Stimulated activated naive CD4-positive, alpha-beta T cell treated with Interleukin-2 at 50 U/mL for 16 hours (primary cell): ENCODE measurements at places on chromosomes 3 and 15.

DNA sequence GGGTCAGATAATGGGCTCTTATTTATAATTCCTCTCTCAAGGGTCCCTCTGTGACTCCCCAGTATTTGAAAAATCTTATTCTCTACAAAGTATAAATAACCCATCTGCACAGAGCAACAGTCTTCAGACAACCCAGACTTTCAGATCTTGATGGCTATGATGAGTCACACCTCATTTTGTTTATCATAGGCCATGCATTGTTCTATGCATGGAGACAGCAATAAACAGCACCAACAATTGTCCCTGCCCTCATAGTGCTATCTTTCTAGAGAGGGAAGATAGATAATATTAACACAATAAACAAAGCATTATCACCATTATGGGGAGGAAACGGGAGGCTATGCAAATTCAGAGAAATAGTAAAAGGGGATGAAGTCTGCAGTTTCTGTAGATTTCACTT, 13.4 kb downstream of the FHIT start:
- no peak for DNase-seq

DNA sequence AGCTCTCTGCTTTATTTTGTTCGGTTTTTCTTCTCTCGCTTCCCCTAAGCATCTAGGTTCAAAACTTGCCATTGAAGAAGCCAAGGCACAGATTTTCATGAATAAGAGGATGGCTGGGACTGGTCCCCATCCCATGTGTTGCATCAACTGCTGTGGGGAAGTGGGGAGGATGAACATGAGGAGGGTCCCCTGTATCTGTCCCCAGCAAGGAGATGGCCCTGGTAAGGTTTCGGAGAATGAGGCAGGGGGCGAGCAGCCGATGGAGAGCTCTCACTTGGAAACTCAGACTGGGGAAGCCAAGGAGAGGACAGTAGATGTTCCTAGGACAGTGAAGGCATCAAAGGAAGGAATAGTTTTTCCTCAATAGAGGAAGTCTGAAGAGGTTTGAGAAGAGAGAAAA, 142.0 kb upstream of the ATP2B2 start:
- DNase-seq = no peak

- no peak for DNase-seq
These were observed 67.7 kb upstream of the ROPN1 start for GRCh38 chr3:124059580-124059979.

DNA sequence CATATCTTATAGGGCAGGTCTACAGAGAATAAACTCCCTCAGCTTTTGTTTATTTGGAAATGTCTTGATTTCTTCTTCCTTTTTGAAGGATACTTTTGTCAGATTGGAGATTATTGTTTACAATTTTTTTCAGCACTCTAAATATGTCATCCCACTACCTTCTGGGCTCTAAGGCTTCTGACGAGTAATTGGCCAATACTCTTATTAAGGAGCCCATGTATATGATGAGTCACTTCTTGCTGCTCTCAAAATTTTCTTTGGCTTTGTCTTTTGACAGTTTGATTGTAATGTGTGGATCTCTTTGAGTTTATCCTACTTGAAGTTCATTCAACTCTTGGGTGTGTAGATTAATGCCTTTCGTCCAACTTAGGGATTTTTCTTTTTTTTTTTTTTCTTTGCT, 28.9 kb upstream of the CD200R1L start:
- DNase-seq = no peak

DNA sequence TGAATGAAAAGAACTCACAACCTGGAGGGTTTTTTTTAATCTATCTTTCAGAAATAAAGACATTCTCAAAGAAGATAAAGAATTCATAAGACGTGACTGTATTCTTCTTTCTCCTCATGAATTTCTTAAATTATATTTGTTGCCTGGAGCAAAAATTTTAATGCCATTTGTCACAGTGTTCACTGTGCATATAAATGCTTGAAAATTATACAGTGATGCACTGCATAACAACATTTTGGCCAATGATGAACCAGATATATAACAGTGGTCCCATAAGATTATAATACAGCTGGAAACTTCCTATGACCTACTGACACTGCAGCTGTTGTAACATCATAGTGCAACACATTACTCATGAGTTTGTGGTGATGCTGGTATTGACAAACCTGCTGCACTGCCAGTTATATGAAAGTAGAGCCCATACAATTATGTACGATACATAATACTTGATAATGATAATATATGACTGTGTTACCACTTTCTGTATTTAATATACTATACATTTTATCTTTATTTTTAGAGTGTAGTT, 67.3 kb downstream of the P2RY1 start:
- no peak for DNase-seq

DNA sequence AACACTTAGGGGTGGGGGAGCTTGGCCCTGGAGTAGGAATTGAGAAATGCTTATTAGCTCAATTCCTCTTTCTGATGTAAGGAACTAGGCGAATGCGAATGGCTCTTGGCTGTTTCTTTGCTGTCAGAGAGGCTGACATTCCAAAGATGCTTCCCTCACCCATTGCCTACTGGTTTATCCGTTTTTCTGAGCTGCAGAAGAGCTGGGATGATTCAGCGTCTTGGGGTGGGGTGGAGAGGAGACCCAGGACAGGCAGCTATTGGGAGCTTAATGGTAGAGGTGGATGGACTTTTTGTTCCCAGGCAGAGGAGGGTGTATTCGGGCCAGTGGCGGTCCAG, 9.8 kb downstream of the PLEKHO2 start:
- no peak for DNase-seq

GRCh38 chr3:192727032-192727847, at the start of gene FGF12:
TSS of gene FGF12 (minus strand) at chr3:192727541.
- no peak for DNase-seq

DNA sequence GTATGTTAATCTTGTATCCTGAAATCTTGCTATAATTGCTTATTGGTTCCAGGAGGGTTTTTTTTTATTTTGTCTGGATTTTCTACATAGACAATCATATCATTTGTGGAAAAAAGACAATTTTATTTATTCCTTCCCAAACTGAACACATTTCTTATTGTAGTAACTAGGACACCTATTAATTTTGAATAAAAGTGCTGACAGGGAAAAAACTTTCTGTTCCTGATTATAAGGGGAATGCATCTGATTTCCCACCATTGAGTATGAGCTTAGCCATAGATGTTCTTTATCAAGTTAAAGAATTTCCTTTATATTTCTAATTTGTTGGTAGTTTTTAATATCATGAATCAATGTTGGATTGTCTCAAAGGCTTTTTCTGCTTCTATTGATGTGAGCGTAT, 460.7 kb upstream of the CNTN3 start:
- no peak for DNase-seq

DNA sequence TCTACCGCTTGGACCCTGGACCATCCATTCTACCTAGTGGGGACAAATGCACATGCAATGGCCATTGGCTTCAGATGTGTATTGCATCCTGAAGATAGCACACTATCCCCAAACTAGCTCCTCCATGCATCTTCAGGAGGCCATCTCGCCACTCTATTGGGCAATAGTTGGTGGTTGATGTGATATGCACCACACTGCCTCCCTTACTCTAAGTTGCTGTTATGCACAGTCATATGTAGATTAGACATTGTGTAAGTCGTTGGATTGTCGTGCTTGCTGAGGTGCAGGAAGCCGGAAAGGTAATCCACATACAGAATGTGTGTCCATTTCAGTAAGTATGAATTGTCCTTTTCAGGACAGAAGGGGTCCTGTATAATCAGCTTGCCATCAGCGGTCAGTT, 26.7 kb upstream of the PLA2G4D start:
- no peak for DNase-seq

- no peak for DNase-seq
These were observed 99.7 kb downstream of the TCF12 start for GRCh38 chr15:57018151-57018550.

- no peak for DNase-seq
These were observed 342.2 kb upstream of the ROPN1 start for GRCh38 chr3:124333931-124334640.

GRCh38 chr3:14719006-14719405, 44.1 kb downstream of the C3orf20 start:
- no peak for DNase-seq

DNA sequence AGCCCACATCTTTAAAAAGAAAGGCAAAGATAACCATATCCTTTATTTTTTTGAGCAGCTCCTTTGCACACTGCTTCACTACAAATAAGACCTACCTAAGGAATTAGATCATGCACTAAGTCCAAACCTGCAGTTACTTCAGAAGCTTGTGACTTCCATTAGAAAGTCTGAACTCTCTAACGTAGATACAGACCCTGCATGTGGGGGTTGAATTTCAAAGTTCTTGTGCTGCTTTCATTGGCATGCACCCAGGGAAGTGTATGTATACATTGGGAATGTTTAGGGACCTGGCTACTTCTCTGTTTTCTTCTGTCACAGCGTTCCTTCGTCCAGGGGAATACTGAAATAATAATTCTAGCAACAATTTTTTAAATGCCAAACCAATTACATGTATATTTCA, 185.2 kb upstream of the IL12A start:
- DNase-seq = no peak

DNA sequence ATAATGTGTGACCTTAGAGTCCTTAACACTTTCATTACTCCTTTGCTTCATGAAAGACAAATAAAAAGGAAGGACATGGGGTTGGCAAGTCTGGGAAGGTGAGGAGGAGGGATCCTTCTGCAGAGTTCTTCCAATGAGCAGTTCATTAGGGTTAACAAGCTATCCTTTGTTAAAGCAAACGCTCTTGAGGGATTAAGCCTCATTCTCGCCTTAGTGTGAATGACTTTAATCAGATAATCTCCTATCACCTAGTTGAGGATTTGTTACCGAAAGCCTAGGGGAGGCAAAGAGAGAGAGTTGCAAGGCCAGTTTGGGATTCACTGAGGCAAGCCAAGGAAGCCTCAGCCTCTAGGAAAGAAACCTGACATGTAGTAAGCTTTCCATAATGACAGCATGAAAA, 7.4 kb upstream of the MBNL1 start:
- DNase-seq = no peak

DNA sequence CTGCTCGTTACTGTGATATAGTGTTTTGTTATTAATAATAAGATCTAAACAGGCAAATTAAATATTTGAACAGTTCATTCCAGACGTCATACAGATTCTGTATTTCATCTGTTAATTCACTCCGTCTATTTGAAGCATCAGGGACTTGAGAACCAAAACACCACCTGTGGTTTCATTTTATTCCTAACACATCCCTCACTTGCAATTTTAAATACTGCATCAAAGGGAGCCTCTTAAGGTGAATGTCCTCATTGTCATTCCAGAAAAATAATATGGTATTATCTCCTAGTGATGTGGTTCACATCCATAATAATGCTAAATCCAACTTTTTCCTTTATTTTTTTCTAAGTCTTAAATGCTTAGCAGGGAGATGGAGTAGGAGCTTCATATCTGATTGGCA, 1390.9 kb upstream of the CADM2 start:
- DNase-seq = no peak

DNA sequence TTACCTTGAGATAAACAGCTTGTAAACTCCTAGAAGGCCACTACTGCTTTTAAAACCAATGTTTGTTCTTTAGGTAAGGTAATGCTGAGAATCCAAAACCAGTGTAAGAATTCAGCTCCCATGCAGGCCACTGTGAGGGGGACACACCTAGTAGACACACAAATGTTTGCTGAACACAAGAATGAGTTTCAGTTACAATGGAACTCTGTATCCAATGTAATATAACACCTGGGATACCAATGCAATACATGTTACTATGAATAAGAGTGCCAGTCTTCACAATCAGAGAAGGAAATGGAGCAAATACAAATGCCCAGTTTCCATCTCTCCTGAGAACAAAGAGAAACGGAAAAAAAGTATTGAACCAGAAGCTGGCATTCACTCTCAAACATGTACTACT, 65.9 kb downstream of the IGF2BP2 start:
- DNase-seq = no peak

DNA sequence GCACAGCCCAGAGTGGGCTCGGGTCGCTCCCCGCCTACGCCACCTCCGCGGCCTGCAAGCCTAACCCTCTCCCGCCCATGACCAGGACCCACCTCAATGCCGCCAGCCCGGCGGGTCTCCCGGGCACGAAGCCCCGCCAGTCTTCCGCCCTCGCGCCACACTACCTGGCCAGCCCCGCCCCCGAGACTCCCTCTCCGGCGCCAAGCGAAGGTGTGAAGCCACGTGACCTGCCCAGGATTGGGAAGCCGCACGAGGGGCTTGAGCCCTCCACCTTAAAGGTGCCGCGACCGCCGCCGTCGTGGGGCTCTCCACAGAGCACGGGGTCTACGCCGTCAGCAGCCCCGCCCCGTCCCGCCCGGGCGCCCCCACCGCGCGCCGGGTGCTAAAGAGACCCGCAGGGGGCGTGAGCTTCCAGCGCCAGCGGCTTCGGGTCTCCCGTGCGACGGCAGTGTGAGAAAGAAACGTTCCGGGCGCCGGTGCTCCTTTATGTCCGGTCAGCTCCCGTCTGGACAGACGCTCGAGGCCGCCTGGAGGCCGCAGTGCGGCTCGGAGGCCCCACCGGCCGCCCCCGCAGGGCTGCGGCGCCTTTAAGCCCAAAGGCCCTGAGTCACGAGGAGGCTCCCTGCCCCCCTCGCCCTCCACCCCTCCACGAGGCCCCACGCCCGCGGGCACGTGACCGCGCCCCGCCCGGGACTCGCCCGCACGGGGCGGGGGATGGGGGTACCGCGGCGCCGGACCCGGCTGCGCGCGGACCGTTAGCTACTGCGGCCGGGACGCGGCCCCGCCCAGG, at the start of gene CPEB1:
CPEB1 (minus strand) TSS at position 319 of the 790 bp plus-strand sequence. CDS start 18,904 bp downstream, outside the sequence.
- DNase-seq = peak; percentile 26

GRCh38 chr3:28799084-28799483, 450.5 kb upstream of the AZI2 start:
- no peak for DNase-seq

DNA sequence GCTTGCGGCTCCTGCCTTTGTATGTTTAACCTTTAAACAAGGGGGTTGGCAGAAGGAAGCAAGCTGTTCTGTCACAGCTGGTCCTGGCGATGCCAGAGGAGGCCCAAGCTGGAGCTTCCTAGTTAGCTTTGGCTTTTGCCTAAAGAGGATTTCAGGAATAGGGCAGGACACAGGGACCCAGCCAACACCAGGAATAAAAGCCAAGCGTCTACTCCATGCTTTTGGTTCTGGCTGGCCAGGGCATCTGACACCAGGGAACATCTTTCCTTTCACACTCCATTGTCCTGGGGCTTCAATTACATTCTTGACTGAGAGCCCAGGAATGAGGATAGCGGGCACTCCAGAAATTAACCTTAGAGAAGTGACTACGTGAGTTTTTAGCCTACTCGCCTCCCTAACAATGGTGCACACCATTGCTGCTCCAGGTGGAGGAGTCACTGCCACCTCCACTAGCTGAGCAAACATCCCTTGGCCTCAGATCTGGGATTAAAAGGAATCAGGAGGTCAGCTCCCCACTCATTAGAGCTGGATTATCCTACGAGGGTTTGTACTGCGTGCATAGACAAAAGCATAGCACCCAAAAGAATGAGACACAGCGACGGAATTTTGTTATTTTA, 38.2 kb downstream of the TPM1 start:
- DNase-seq = no peak

DNA sequence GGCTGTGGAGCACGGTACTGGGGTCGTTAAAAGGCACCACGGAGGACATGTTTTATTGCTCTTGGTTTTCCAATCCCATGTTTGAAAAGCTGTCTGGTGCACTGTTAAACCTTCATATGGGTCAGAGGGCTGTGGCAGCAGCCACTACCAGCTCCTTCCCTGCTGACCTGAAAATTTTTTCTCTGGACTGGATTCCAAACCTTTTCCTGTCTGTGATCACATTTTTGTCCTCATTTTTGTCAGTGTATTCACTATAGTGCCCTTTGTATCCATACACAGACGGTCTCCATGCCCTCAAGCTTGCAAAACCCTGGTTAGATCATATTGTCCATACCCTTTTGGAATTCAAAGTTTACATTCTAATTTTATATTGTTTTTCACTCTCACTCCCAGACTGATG, 70.5 kb downstream of the NME9 start:
- DNase-seq = no peak
